ENCODE measurements at places on chromosomes 5 and 9.

DNA sequence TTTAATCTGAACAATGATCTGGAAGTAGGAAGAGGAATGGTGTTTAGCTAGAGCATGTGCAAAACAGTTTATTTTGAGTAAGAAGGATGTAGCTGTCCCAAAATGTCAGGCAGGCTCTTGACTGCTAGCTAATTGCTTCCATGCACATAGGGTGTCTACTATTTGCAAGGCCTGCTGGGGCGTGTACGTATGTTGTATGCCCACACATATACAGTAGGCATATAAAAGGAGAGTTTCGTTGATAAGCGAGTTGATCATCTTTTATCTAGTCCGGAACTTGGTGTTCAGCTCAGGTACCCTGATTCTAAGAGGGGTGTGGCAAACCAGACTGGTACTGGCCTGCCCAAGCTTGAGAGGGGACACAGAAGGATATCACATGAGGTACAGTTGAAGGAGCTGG lies 177.2 kb downstream of the GOLPH3 start:
- DNase-seq, result no peak

- DNase-seq, result no peak
Observed at GRCh38 chr5:81212211-81212751, 20.8 kb upstream of the CKMT2 start.

GRCh38 chr5:73454379-73455036 lies 5.9 kb upstream of the FOXD1 start:
- peak; percentile 73 for DNase-seq

DNA sequence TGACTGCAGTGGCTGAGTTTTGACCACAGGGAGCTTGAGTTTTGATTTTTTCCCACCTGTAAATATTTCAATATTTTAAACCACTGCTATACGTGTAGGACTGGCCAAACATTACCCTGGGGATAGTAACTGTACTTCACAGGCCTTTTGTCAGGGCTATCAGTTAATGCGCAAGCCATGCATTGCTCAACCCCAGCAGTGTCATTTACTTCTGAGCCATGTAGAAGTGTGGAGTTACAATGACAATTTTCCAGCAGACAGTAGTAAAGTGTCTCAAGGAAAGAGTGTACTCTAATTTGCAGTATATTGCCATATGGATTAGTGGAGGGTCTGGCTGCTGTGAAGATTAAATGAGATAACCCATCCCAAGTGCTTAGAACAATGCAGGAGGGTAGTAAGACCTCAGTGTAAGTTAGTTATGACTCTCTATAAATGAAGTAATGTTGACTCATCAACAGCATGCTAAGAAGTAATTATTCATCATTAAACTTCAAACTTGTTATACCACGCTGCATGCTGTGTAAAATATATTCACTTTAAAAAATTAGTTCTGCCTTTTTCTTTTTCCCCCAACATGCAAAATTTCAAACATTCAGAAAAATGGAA lies 489.2 kb downstream of the KDM4C start:
- DNase-seq, result no peak

DNA sequence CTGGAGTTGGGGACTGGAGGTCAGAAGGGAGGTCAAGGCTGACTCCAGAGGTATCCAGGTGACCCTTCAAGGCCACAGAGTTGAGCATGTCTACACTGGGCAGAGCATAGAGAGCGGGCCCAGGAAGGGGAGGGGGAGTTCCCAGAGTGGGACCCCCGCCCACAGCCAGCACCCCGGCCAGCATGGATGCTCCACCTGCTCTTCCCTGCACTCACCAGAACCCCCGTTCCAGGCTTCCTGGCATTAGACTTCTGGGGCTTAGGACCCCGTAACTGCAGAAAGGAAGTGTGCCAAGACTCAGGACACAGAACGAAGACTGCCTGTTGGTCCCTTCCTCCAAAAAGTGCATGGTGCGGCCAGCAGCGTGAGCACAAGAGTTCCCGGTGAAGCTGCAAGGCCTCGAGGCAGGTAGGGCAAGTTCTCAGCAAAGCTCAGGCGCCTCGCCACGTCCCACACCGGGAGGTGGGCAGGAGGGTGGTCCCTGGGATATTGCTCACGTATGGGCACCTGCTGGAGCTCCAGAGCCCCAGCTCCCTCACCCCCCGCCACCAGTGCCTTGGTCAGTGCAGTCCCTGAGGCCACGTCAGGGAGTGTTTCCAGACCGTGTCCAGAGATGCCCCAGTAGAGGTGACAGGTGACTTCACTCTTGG lies 13.8 kb downstream of the ABO start:
- DNase-seq, result no peak

- DNase-seq, result peak; percentile 71
Observed at GRCh38 chr9:99824378-99825171, 2.9 kb downstream of the NR4A3 start.

DNA sequence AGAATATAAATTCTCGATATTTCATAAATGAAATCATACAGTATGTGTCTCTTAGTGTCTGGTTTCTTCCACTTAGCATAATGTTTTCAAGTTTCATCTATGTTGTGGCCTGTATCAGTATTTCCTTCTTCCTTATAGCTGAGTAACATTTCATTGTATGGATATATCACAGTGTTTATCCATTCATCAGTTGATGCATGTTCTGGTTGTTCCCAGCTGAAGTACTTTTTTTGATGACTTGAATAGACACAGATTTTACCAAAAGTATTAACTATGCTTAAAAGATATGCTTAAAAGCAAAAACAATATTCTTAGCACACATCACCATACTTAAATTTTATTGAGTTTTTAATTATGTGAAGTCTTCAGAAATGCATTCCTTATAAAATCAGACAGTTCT lies 12.7 kb downstream of the RAB14 start:
- DNase-seq, result no peak

GRCh38 chr5:103918668-103919367 lies 356.2 kb upstream of the NUDT12 start:
- DNase-seq, result no peak

DNA sequence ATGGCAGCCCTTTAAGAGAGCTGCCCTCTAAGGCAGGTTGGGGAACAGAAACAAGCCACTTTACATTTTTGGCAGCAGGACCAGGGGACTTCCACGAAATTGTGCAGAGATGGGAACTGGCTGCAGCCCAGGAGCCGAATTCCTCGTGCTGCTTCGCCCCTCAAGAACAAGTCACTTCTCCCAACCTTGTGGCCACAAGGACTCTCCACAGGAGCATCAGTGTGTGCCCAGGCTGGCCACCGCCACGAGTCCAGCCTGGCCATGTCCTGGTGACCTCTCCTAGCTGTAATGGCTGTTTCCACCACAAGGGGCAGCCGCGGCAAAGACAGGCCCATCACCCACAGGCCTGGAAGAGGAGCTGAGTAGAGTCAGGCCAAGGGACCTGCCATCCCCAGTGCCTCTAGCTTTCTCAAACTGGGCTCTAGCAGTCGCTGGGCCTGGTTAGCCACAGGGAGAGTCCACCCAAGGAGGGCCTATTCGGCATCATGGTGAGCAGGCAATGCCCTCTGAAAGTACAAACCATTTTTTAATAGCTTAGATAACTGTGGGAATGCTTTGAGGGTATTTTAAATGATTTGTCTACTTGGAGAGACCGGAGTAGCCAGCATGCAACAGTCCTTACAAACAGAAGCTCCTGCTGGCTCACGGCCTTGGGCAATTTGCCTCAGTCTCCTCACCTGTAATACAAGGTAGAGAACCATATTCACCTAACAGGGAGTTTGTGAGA lies 129.0 kb downstream of the COL23A1 start:
- DNase-seq, result peak; percentile 91

DNA sequence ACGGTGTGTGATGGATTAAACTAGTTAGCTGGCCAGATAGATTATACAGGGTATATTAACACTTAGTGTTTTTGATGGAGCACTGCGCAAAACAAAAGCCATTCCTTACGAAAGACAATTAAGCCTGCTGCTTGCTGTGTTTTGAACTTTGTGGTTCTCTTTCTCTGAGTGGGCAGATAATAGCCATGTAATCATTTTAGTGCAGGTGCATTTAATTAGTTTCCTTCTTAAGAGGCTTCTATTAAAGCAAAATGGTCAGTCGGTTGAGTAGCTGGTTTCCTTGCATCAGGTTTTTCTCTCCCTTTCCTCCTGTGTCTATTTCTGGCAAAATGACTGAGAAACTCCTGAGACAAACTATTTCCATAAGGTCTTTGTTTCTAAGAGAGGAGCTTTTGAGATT lies 512.5 kb downstream of the DMAC1 start:
- DNase-seq, result no peak

- no peak for DNase-seq
Observed at GRCh38 chr9:86075132-86076109, 23.9 kb downstream of the GOLM1 start.

GRCh38 chr9:5514617-5515260 lies 4.4 kb downstream of the PDCD1LG2 start:
- DNase-seq, result no peak

DNA sequence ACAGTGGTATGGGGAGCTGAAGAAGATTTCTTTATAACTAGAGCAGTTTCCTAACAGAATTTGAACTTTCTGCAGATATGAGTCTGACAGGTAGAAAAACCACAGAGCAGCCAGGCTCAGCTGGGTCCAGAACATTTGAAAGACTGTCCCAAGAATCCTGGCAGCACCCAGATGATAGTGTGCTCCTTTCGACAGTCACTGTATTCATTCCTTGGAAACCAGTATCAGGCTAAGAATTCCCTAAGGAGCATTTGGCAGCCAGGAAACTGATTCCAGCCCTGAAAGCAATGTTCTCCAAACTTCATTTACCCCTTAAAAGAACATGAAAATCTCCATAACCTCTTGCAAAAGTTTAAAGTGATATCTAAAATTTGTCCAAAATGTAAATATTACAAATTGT lies 123.0 kb upstream of the MTAP start:
- no peak for DNase-seq

DNA sequence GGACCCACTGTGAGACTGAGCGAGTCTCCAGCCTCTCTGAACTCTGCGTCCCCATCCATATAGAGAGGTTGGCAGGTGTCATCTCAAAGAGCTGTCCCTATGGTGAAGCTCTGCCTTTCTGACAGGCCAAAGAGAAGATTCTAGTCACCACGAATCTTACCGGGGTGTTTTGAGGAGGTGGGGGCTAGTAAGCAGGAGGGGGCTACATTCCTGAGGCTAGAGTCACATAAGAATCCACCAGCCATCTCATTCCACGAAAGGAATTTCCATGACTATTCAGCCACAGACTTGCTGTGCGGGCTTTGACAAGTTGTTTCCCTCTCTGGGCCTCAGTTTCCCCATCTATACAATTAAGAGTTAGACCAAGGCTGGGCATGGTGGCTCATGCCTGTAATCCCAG lies 16.3 kb downstream of the PDGFRB start:
- no peak for DNase-seq

GRCh38 chr9:27385606-27386322 lies 88.8 kb upstream of the EQTN start:
- no peak for DNase-seq

- DNase-seq, result no peak
Observed at GRCh38 chr5:71828291-71829040, 109.4 kb downstream of the CARTPT start.

DNA sequence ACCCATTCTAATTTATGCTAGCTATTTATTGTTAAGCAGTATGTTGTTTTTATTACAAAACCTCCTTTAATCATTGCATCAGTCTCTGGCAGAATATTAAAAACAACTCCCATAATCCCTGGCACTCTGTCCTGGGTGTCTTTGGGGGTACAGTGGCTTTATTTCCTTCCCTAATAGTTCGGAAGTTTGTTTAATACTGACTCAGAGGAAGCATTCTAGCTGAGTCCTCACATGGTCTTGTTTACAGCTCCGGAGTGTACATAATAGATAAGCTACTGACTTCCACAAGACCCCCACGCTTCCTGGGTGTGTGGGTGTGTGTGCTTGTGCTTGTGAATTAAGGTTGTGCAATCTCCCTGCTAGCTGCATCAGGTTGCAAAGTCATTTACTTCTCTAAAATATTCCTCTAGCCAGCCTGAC lies 149.8 kb upstream of the CDKN2B start:
- DNase-seq, result peak; percentile 12

- no peak for DNase-seq
Observed at GRCh38 chr5:39373791-39374190, 9.5 kb upstream of the C9 start.

DNA sequence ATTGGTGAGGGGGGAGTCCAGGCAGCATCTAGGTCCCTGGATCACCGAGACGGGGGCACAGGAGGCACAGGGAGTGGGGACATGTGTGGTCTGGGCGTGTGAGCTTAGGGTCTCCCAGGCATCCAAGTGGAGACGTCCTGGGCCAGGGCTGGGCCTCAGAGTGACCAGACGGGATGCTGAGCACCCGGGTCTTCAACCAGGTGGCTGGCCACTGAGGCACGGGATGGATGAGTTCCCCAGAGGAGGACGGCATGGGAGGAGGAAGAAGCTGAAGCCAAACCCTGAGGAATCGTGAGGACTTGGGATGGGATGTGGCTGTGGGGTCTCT lies 88.0 kb downstream of the LMX1B start:
- peak; percentile 2 for DNase-seq

- no peak for DNase-seq
Observed at GRCh38 chr5:54083851-54084250, 226.5 kb downstream of the ARL15 start.

GRCh38 chr9:99340281-99340680 lies 118.2 kb downstream of the SEC61B start:
- no peak for DNase-seq

DNA sequence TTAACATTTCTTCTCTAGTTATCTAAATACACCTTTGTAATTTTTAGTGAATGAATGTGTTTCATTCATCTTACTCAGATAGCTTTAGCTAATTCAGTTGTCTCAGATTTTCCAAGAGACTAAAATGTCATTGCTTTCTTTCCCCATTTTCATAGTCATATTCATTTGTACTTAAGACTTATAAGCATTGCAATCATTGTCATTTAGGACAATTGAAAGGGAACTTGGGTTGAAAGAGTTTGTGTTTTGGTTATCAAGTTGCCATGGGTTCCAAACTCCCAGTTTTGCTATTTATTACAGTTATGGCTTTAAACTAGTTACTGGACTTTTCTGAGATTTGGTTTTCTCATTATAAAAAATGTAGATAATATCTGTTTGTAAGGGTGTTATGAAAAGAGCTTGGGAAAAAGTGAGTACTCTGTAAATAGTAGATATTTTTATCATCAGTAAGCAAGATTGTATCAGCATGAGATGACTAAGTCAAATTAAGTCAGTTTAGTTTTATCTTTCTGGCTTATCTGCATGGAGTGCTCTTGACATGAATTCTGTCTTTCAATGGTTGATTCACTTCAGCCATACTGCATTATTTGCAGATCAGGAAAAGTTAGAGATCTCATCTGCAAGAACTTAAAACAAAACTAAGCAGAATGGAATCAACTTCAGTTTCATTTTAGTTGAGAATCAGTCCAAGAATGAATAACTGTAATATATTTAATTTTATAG lies 107.5 kb downstream of the PBX3 start:
- no peak for DNase-seq

GRCh38 chr5:33994845-33995244 lies 10.4 kb upstream of the SLC45A2 start:
- no peak for DNase-seq
